Activated CD8-positive, alpha-beta memory T cell treated with anti-CD3 and anti-CD28 coated beads for 1 hour (primary cell): ENCODE measurements at places on chromosomes 7 and 10.

DNA sequence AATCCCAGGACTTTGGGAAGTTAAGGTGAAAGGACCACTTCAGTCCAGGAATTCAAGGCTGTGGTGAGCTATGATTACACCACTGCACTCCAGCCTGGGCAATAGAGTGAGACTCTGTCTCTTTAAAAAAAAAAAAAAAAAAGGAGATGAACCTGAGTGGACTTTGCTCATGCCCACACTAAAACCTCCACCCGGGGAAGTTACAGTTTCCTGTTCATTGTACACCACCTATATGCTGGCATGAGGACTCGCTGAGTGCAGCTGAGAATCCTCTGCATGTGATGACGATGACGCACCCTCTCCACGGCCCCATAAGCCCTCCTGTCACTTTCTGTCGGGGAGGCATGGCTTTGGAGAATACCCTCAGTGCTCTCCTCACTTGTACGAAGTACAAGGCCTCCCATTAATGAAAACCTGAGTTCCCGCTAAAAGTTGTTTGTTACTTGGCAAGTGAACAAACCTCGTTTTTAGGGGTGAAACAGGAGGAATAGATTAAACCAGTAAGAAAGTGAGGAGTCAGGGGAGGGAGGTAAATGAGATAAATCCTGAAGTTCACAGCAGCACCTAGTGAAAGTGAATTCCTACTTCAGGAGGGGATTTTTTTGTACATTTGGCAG, 15.9 kb downstream of the TMEM176B start:
- DNase-seq: no peak

DNA sequence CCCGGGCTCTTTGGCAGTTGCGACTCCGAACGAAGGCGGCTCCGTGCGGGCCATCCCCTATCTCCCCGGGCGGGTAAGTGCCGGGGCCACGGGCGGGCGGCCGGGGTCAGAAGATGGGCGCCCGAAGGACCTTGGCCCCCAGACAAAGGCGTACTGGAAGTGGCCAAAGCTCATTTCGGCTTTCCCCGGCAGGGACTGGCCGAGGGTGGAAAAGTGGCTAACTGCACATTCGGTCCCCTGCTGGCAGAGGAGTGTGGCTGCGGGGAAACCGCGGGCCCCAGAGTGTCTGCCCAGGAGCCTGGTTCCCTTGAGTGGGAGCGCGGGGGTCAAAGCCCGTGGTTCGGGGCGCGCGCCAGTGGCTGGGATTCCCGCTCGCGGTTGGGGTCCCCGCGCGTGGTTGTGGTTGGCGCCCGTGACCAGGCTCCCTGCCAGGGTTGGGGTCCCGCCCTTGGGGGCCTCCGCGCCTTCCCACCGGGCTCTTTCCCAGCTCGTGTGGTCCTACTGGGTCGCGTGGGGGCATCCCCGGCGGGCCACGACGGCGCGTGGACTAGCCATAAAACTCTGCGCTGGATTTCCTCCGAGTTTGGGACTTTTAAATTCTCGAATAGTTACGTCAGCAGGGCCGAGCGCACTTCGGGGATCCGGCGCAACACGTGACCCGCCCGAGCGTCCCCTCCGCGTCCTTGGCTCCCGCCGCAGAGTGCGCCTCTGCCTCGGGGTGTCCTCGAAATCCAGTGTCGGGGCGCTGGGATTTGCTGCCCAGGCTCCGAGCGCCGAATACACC, 124.4 kb downstream of the TACC2 start:
- DNase-seq: no peak

DNA sequence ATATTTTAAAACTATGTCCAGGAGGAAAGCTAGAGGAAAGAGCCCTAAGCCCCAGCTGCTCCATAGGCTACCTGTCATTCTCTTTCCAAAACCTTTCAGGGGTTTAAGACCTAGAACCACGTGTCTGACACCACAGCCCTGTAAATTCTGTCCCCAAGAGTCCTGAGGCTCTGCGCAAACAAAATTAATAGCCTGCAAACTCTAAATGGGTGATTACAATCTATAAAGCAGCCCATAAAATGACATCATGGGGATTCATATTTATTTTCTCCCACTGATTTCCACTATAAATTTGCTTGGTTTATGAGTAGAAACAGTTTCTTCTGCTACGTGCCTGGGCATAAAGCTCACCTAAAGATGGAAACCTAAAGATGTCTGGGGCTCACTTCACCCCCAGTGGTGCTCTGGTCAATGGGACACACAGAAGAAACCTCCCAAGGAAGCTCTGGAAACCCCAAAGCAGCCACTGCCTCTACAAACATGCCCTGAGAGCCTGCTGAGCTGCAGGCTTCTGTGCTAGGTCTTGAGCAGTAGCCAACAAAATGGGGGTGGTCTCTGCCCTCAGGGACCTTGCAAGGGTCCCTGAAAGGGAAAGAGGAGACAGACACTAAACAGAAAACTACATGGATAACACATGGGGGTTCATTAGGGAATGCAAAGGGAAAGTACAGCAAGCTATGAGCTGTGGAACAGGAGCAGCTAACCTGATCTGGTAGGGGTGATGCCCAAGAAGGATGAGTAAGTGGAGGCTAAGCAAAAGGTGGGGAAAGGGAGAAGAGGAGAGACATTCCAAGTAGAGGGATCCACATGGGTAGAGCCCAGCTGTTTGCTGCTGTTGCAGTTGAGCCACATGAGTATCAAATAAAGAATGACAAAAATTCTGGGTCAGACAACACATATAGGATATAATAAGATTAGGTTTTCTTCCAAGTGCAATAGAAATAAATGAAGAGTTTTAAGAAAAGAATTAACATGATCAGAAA, 331.7 kb downstream of the KCNMA1 start:
- DNase-seq: no peak

DNA sequence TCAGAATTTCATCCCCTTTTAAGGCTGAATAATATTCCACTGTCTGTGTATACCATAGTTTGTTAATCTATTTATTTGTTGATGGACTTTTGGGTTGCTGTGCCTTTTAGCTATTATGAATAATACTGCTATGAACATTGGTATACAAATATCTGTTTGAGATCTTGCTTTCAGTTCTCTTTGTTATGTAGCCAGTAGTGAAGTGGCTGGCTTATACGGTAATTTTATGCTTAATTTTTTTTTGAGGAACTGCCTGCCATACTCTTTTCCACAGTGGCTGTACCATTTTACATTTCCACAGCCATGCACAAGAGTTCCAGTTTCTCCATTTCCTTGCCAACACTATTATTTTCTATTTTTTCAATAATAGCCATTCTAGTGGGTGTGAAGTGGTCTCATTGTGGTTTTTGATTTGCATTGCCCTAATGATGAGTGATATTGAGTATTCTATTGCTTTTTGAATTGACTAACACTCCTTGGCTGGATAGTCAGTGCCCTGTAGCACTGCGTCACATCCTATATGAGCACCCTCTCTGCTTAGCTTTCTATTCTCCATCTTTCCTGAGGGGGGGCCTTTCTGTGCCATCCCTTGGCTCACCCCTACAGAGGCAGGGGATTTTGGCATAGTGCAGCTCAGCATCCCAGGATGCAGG, 29.4 kb upstream of the RAPGEF5 start:
- DNase-seq: no peak

DNA sequence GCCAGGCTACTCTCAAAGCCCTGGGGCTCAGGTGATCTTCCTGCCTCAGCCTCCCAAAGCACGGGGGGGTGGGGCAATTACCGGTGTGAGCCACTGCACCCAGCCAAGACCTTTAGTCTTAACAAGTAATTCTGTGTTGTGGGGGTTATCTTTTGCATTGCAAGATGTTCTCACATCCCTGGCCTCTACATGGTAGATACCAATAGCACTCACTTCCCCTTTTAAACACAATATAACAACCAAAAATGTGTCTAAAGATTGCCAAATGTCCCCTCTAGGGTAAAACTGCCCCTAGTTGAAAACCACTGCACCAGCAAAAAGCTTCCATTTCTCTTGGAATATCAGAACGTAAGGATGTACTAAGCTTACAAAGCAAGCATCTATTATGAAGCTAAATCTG, 225.0 kb downstream of the CTNNA3 start:
- DNase-seq: no peak

DNA sequence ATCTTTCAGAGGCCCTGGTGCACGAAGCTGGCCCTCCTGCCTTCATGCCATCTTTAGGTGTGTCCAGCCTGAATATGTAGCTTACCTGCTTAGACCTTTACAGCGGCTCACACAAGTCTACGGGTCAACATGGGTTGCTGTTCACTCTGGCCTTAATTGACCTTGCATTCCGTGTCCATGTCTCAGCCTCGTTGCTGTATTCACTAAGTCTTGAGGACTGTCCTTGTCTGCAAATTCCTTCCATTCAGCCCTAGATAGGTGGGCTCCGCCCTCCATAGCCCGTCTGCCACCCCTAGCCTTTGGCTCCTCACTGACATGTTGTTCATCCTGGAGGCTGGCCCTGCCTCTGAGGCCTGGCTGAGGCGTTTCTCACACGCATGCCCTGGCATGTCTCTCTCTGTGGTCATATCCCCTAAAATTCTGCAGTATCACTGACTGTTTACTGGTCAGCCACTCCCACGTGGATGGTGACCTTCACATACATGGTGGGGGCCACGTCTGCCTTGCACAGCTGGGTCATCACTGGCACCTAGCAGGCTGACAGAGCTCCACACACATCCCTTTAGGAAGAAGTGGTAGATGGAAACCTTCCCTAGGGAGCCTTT, 394.1 kb upstream of the MKI67 start:
- DNase-seq: no peak

DNA sequence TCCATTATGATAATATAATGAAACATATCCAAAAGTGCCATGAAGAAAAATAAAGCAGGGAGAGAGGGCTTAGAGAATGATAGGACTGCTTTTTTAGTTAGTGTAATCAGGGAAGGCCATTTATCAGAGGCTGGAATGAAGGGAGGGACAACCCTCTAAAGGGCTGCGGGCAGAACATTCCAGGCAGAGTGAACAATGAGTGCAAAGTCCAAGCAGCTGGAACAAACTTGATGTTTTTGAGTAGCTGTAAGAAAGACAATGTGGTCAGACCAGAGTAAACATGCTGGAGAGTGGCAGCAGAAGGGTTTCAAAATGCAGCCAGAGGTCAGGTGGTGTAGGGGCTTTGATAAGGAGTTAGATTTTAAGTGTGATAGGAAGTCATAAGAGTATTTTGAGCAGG, 65.6 kb upstream of the CCDC6 start:
- DNase-seq: no peak

DNA sequence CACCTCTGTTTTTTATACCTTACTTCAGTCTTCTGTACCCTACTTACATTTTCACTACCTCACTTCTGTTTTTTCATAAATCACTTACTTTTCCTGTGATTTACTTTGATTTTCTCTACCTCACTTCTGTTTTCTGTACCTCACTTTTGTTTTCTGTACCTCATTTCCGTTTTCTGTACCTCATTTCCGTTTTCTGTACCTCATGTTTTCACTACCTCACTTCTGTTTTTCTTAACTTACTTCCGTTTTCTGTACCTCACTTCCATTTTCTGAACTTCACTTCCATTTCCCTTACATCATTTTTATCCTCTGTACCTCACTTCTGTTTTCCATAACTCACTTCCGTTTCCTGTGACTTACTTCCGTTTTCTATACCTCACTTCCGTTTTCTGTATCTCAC, 492.0 kb upstream of the AKR1E2 start:
- DNase-seq: no peak

GRCh38 chr10:60406182-60406581, 16.5 kb upstream of the ANK3 start:
- no peak for DNase-seq
